ENCODE measurements at places on chromosomes 7 and 10. TPM values are rescaled to one million over a fixed set of nuclear protein-coding genes. Genes with fewer than 3 reads are reported as not detected.

DNA sequence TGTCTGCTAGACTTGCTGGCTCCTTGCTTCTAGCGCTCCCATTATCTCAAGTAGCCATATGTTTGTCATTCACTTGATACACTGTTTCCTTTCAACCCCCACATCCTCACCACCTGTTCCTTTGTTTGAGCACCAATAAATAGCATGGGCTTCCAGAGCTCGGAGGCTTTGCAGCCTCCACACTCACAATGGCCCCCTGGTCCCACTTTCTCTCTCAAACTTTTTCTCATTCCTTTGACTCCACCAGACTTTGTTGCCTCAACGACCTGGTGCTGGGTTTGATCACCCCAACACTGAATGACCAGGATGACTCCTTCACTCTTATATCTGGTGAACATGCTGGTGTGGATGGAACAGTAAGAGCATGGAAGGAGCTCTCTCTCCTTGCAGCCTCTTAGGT lies 114.5 kb upstream of the TRIM24 start:
- DNase-seq, result no peak

- peak; percentile 56 for DNase-seq
These were observed at the start of gene TNS3 for GRCh38 chr7:47581804-47582763. Gene TNS3, minus strand, starts transcription at chr7:47582111. Its CDS starts 142,475 bp downstream, at chr7:47439636.

Gene TCAF2
- polyA plus RNA-seq, result 22.4 TPM

Gene GPR85
- polyA plus RNA-seq, result 1.5 TPM

Gene COL1A2
- 3,136 TPM for polyA plus RNA-seq

Gene CDC14C
- not detected for polyA plus RNA-seq

Gene C10orf105
- 0.50 TPM for polyA plus RNA-seq

DNA sequence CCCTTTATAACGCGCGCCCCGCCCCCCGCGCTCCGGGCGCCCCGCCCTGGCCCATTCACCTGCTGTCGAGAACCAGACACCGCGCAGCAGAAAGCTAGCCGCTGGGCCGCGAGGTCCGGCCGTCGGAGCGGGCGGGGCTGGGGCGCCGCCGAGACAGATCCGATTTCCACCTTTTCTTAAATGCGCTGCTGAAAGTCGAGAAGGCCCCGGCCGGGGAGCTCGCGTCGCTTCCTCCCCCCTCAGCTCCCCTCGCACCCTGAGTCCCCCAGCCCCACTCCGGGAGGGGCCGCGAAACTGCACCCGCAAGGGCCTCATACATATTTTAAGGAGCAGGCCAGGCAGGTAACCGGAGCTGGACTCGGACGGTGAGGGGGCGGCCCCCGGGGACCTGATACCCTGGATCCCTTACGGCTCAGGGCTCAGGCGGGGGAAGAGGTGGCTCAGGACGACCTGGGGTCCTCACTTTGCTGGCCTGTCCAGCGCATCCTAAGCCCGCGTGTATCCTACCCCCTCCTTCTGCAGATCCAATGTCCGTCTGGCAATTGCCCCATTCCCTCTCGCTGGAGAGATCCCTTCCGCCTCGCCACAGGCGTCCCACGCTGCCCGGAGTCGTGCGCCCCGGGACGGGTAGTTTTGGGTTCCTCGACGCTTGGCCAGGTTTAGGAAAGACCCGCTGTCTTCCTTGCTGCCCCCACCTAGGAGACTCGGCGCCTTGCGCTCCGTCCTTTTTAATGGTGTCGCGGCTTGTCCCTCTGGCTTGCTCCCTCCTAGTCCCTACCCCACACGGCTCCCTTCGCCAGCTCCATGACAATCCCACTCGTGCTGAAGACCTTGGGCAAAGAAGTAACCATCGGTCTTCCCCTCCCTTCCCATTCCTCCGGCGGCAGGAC lies 170.6 kb downstream of the UBE2H start:
- DNase-seq, result no peak

- DNase-seq, result no peak
These were observed 221.4 kb upstream of the PITRM1 start for GRCh38 chr10:3393958-3394357.

DNA sequence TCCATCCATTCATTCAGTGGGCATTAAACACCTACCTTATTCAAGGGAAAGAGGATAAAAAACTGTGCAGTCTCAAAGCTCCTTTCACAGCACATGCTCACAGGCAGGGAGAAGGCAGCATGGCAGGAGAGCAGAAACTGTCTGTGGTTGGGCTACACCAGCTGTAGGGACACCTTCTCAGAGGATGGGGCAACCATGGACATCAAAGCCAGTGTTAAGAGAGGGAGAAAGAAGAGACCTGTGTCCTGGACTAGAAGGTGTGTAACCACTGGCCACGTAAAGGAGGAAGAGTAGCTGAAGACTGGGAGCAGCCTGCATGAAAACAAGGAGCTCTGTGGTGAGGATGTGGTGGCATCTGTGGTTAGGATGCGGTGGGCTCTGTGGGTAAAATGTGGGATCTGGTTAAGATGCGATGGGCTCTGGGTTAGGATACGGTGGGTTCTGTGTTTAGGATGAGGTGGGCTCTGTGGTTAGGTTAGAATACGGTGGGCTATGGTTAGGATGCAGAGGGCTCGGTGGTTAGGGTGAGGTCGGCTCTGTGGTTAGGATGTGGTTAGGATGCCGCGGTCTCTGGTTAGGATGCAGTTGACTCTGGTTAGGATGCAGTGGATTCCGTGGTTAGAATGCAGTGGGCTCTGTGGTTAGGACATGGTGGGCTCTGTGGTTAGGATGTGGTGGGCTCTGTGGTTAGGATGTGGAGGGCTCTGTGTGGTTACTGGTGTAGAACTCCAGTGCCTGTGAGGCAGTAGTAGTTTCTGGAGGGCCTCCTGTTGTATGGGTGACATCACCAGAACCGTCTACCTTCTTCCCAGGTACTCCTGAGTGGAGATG lies 197.6 kb downstream of the WDR37 start:
- no peak for DNase-seq

- DNase-seq, result no peak
These were observed 27.7 kb upstream of the MYH16 start for GRCh38 chr7:99244939-99245338.

DNA sequence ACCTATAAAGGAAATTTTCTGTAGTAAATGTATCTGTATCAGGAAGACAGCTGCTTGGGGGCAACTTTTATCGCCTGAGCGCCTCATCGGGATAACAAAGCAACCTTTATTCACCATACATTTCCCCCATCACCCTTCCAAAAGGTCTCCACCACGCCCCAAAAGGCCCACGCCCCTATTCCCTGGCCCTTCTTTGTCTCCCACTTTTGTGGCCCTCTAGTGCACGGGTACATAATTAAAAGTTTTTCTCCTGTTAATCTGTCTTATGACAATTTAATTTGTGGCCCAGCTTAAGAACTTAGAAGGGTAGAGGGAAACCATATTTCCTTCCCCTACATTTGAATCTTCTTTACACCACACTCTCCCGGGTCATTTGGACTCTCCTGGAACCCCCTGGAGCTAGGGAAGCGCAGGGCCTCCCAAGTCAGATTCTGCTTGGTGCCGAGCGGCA lies 625 bp downstream of the RP9 start:
- DNase-seq, result peak; percentile 2

DNA sequence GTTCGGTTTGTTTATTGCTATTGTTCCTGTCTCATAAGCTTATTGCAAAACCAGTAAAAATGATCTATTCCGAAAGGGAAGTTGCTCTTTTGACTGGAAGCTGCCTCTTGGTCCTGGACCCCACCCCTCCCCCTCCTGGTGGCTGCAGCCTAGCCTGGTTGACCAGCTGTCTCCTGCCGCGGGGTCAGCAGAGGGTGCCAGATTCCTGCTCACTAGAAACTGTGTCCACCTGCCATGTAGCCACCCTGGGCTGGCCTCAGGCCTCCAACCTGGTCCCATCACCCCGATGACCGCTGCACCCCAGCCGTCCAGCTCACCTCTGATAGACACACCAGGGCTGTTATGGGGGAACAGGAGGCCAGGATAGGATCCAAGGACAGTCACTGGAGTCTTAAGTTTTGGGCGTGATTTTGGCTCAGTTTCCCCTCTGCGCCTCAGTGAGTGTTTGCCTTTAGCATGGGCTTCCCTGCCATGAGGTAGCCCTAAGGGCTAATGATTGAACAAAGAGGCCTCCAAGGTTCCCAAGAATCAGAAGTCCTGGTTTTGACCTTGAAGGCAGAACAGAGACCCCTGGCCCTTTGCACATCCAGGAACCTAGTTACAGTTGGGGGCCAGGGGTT lies 32.9 kb upstream of the SLF2 start:
- DNase-seq, result no peak

Gene CSTF2T
- polyA plus RNA-seq, result 36.3 TPM

GRCh38 chr10:23322082-23322481 lies 22.5 kb downstream of the C10orf67 start:
- no peak for DNase-seq

DNA sequence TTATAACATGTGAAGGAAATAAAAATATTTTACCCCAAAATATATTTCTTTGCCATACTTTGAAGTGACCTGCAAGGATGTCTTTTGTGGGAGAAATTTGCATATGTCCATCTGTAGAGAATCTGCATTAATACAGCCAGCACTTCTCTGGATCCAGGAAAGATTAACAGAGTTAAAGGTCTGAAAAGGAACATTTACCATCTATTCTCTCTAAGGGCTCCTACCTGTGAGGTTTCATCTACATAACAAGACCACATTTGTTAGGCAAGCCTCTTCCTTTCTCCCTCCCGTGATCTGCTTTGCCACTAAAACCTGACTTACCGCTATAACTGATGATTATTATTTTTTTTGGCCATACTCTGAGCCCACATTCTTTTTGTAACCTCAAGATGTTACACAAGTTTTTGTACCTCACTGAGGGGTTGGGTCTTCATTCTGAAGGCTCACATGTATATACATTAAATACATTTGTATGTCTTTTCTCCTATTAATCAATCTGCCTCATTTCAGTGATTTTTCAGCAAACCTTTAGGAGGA lies 129.4 kb downstream of the AKR1D1 start:
- DNase-seq, result no peak

Measured in hindlimb muscle (tissue), 1 donor.